Glomerular endothelial cell (primary cell): ENCODE measurements at places on chromosomes 6 and 20. TPM values are rescaled to one million over a fixed set of nuclear protein-coding genes. Genes with fewer than 3 reads are reported as not detected.

DNA sequence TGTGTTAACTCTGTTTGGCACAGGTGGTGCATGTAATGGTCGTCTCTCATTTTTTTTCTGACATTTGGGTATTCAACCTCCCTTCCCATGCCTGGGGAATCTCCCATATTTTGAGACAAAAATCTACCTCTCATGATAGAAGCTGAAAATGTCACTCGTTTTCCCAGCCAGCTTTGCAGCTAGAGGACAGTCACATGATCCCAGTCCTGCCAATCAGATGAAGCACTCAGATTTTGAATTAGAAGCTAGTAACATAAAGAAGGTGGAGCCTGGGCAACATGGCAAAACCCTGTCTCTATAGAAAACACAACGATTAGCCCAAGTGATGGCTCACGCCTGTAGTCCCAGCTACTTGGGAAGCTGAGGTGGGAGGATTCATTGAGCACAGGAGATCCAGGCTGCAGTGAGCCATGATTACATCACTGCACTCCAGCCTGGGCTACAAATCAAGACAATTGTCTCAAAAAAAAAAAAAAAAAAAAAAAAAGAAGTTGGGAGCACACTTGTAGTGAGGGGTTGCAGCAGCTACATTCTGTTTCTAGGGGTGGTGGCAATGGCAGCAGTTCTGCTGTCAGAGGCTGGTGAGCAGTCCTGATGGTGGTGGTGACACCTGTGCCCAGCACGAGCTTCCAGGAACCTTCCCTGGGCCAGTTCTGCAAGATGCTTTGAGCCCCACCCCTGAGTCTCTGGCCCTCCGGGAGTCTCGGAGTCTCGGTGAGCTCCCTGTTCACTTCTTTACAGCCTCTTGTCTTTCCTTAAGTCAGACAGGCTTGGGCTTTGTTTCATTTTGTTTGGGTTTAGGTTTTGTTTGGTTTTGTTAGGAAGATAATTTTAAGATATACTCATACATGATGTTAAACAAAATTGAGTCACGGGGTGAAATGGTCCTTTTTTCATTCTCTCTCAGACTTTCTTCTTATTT lies 94.1 kb upstream of the KCNG1 start:
- no peak for DNase-seq

DNA sequence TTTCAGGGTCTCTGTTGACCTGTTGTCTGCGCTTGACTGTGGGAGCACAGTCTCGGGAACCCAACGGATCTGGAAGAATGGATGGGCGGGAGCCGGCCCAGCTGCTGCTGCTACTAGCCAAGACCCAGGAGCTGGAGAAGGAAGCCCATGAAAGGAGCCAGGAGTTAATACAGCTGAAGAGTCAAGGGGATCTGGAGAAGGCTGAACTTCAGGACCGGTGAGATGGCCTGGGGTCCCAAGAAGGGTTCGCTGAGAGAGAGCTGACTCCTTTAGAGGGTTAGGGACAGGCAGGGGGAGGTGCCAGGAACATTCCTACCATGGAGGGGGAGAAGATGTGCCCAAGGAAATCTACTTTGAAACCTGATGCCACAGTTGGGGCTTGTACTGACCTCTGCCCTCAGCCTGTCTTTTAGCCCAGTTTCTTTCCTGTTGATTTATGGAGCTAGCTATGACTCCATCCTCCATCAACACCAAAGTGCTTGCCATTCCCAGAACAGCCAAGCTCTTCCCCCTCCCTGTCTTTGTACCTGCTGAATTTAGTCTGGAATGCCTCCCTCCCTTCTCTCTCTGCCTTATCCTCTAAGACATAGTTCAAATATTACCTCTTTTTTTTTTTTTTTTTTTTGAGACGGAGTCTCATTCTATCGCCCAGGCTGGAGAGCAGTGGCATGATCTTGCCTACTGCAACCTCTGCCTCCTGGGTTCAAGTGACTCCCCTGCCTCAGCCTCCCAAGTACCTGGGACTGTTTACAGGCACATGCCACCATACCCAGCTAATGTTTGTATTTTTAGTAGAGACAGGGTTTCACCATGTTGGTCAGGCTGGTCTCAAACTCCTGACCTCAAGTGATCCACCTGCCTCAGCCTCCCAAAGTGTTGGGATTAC lies 12.2 kb downstream of the CEP250 start:
- DNase-seq = no peak

GRCh38 chr6:150590446-150590845 lies 9.2 kb upstream of the PLEKHG1 start:
- DNase-seq = no peak

GRCh38 chr6:1482381-1483166 lies 93.2 kb downstream of the FOXF2 start:
- DNase-seq = no peak

TREML1 gene
- not detected in 2 replicates for total RNA-seq

DNA sequence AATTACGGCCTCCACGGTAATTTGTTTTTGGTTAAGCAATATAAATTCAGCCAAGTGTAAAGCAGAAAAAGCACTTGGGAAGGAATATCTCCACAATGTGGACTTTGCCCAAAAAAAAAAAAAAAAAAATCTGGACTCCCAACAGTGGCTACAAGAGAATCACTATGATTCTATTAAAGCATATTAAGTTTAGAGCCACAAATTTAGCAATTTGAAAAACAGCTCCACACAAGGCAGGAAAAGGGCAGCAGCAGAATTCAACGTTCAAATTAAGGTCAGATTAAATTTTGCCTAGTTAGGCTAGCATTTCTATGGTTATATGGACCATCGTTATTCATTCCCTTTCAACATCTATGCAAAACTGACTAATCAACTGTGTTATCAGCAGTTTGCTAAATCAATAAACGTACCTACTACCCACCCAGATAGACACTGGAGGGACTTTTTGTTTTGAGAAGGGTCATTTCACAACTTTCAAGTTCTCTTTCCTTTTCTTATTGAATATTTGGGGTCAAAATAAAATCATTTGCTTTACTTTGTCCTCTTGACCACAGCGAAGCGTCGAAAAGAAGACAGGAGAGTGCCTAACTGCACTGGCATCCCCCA lies 1.0 kb downstream of the MCM9 start:
- DNase-seq = no peak

PRDM13 gene
- not detected in 2 replicates for total RNA-seq

PMEPA1 gene
- total RNA-seq = 11.9 and 16.2 TPM in 2 replicates

SOX18 gene
- total RNA-seq = 31.8 and 102 TPM in 2 replicates

- no peak for DNase-seq
Observed at GRCh38 chr6:32087574-32088486, 21.3 kb downstream of the TNXB start.

DNA sequence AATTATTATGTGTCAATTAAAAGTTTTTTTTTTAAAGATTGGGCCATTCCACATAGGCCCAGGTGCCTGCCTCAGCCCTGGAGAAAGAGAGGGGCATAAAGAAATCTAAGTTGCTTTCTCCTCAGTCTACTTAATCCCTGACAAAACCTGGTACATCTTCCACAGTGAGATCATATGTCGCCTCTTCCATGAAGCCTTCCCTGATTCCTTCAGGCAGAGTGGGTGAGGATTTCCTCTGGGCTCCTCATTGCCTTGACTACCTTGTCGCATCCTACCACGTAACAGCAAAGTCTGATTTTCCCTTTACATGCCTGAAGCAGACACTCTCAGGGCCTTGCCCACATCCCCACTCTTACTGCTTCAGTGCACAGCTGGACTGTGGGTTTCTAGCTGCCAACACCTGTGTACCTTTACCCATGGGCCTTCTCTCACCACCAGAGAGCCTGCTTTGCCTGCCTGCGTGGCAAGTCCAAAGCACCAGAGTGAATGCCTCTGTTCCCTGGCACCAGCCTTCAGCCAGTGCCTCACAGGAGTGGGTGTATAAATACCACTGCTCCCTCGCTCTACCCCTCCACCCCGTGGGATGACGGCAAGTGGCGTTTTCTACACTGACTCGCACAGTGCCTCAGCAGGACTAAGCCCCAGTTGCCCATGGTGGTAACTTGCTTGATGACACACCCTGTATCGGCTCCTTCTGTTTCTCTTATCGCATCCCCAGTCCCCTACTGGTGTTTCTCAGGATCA lies 68.0 kb downstream of the EYA2 start:
- DNase-seq = no peak

RIPOR3 gene
- total RNA-seq = 0.41 TPM in 1 of 2 replicates, not detected in the other

TCF21 gene
- 0.41 and 0.44 TPM in 2 replicates for total RNA-seq

GRCh38 chr6:123610779-123611178 lies 26.0 kb downstream of the TRDN start:
- no peak for DNase-seq

BCAS4 gene
- 1.8 and 11.1 TPM in 2 replicates for total RNA-seq

OPN5 gene
- total RNA-seq = not detected in 2 replicates

- DNase-seq = no peak
Observed at GRCh38 chr20:37222086-37222485, 39.5 kb downstream of the GHRH start.

- no peak for DNase-seq
Observed at GRCh38 chr20:36573798-36574365, 485 bp downstream of the TGIF2 start.

TMEM244 gene
- total RNA-seq = not detected in 2 replicates

MDFI gene
- 28.2 and 34.7 TPM in 2 replicates for total RNA-seq

GRCh38 chr6:29769336-29769735 lies 46.1 kb downstream of the HLA-F start:
- DNase-seq = no peak

DNA sequence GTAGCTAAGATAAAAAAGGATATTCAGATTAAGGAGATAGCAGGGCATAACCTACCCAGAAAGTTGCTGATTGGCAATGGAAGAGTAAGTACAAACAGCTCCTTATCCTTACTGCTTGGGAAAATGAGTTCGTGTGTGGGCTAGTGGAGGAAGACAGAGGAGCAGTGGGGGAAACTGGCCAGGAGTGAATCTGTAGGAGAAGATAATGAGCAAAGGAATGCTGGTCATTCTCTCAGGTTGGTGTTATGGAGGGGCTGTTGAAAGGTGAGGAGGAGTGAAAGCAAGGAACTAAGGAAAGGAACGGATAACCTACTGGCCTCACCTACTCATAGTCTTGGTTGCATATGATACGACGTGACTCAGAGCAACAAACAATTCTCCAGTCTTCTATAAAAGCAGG lies 7.3 kb upstream of the GJB7 start:
- no peak for DNase-seq

GRCh38 chr6:121868206-121868605 lies 432.8 kb downstream of the GJA1 start:
- no peak for DNase-seq
